Stimulated activated CD4-positive, alpha-beta T cell treated with anti-CD3 and anti-CD28 coated beads, TNF-alpha, amount 100 ng/mL, for 1 hour (primary cell): ENCODE measurements at places on chromosomes 2 and 18.

- no peak for DNase-seq
Observed at GRCh38 chr2:226579519-226579918, 220.1 kb downstream of the IRS1 start.

DNA sequence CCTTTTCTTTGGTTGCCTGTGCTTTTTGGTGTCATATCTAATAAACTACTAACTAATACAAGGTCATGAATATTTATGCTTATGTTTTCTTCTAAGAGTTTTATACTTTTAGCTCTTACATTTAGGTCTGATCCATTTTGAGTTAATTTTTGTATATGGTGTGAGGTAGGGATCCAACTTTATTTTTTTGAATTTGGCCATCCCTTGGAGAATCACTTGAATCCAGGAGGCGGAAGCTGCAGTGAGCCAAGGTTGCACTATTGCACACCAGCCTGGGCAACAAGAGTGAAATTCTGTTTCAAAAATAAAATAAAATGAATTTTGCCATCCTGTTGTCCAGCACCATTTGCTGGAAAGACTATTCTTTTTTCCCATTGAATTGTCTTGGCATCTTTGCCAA, 8.6 kb upstream of the HPCAL1 start:
- DNase-seq, result no peak

DNA sequence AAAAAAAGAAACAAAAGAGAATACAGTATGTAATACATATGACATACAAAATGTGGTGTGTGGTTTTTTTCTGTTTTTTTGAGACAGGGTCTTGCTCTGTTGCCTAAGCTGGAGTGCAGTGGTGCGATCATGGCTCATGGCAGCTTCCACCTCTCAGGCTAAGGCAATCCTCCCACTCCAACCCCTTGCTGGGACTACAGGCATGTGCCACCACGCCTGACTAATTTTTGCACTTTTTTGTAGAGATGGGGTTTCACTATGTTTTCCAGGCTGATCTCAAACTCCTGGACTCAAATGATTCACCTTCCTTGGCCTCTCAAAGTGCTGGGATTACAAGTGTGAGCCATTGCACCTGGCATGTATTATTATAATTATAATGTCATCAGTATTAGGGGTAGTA, 38.9 kb downstream of the DHX57 start:
- no peak for DNase-seq

- DNase-seq, result no peak
Observed at GRCh38 chr2:225173909-225174308, 131.6 kb upstream of the DOCK10 start.

- no peak for DNase-seq
Observed at GRCh38 chr18:75477900-75478299, 50.4 kb upstream of the SMIM21 start.

DNA sequence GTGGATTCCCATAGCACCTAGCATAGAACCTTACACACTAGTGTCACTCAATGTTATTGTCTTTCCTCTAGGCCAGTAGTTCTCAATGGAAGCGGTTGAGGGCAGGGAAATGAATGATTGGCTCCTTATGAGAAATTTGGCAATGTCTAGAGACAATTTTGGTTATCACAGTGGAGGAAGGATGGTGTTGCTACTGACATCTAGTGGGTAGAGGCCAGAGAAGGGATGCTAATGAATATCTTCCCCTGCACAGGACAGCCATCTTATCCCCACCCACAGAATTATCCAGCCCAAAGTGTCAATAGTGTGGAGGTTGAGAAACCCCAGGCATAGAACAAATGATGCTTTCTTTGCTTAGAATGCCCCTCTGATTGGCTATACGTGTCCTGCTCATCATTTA, 15.8 kb downstream of the C18orf63 start:
- no peak for DNase-seq

GRCh38 chr18:32553174-32553573, 82.5 kb upstream of the GAREM1 start:
- DNase-seq, result no peak

DNA sequence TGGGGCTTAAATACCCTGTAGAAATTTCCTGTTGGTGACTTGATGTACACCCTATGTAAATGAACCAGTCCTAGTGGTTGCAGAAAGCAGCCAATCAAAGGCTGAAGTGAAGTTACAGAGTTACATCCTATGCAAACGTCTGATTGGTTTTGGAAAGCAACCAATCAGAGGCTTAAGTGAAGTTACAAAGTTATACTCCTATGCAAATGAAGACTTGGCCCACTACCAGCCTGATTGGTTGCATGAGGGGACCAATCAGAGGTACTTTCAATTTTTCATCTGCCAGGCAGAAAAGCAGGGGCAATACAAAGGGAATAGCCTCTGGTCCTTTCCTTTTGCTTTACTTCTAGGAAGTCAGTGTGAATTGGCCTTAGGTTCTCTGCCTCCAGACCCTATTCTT, 13.6 kb upstream of the ZNF397 start:
- no peak for DNase-seq

DNA sequence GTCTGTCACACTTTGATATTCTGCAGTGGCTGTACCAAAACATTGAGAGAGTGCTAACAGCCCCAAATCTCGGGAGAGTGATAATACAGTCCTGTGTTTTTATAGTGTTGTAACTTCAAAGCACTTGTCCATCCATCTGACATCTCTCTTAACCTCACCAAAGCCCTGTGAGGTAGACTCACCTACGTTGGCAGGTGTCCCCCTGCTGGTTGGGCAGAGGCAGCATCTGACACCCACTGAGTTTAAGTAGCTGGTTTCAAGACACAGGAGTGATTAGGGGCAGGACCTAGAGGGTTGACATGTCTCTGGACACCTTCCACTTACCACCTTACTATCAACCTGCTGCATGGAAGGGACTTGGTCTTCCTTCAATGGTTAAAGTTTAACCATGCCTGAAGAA, 22.9 kb downstream of the COLEC12 start:
- no peak for DNase-seq

DNA sequence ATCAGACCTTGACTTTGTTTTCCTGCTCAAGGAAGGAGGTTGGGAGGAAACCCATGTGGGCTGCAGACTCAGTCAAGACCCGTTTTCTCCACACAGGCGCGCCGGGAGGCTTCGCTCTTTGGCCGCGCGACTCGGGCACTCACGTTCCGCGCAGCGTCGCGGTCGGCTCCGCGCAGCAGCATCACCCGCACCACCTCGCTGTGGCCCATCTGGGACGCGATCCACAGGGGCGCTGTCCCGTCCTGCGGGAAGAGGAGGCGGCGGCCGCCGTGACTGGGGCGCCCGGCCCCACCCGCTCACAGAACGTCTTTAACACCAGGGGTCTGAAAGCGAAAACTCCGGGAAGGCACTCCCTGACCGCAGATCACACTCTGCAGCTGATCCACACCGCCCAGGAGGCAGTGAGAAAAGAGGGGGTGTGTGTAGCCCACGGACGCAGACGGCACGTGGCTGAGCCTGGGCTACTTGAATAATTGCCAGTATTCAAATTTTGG, 33.1 kb upstream of the NPC1 start:
- DNase-seq, result no peak

GRCh38 chr2:175241691-175242090, 60.2 kb upstream of the ATP5MC3 start:
- no peak for DNase-seq

- no peak for DNase-seq
Observed at GRCh38 chr2:98524168-98524567, 79.5 kb downstream of the INPP4A start.

- DNase-seq, result no peak
Observed at GRCh38 chr2:204486805-204487204, 58.5 kb upstream of the PARD3B start.

DNA sequence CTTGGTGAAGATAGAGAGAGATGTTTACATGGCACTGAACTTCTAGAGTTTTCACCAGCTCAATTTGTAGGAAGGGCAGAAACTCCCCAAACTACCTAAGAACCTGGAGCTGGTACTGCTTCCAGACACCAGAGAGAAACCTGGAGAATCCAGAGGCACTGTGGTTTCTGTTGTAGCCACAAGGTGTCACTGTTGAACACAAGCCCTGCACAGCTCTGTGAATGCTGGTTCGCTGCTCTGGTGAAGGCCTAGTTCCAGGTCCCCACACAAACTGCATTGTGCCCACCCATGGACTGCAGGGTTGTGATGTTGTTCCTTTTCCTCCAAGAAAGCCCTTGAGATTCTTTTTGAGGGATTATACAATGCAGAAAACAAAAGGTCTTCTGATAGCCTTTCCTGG, 150.5 kb upstream of the HS6ST1 start:
- DNase-seq, result no peak

GRCh38 chr2:85770786-85771409, 17.1 kb downstream of the ATOH8 start:
- DNase-seq, result no peak

GRCh38 chr18:49172246-49172645, 221.5 kb upstream of the SMAD7 start:
- no peak for DNase-seq

DNA sequence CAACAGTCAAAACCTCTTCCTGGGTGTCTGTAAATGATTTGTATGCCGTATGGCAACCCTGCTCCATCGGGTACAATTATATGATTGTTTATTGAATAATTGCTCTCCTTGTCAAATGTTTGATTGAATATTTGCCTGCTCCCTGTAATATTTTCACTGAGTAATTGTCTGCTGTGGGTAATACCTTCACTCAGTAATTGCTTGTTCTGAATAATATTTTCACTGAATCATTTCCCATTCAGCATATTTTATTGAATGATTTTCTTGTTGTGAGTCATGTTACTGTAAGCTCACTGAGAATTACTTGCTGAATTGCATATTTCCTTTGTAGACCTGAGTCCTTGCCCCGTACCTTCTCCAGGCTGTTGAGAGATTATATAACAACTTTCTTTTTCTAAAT, 535.2 kb downstream of the METTL4 start:
- DNase-seq, result no peak

DNA sequence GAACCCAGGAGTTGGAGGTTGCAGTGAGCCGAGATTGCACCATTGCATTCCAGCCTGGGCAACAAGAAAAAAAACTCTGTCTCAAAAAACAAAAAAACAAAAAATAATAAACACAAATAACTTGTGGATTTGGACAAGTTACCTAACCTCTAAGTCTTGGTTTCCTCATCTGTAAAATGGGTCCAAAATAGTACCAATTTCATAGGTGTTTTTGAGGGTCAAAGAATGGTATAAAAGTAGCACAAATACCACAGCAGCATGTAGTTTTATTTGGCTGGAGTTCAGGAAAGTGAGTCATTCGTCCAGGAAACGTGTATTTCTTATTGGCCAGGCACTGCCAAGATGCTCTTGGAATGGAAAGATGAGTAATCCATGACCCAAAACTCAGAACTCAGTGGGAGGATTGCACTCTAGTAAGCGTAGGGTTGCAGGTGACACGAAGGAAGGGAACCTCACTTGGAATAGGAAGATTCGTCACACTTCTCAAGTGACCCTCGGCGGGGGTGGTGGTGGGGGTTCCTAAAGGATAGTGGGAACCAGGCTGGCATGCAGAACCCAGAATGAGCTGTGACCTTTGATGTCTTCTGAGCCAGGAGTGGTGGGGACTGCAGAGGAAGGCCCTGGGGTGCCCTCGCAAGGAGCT, 24.4 kb downstream of the GRHL1 start:
- no peak for DNase-seq

DNA sequence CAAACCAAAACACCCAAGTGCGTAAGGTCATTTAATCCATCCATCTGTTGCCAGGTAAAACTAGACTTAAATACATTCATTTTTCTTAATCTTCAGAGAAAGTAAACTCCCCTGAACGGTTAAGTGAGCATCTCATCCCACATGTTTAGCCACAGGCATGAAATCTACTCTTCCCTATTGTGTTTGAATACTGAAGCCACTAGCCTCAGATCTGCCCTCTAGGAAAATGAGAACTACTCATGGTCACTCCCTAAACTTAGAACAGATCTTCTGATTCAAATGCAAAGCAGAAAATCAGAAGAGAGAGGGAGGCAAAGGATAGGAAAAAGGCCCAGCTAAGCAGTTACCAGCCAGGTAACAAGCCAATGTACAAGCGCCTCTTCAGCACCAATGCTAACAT, 7.1 kb downstream of the TMEM247 start:
- no peak for DNase-seq

DNA sequence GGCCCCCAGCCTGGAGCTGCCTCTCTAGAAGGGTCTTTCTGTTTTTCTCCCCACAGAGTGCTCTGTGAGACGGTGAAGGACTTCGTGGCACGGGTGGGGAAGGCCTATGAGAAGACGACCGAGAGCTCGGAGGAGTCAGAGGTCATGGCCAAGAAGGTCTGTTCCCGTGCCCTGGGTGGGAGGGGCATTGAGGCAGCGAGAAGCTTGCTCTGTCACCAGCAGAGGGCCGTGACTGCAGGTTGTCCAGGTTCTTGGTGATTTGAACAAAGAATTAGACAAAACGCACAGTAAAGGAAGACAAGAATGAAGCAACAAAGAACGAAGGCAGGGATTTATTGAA, 93.9 kb downstream of the DGKD start:
- no peak for DNase-seq

DNA sequence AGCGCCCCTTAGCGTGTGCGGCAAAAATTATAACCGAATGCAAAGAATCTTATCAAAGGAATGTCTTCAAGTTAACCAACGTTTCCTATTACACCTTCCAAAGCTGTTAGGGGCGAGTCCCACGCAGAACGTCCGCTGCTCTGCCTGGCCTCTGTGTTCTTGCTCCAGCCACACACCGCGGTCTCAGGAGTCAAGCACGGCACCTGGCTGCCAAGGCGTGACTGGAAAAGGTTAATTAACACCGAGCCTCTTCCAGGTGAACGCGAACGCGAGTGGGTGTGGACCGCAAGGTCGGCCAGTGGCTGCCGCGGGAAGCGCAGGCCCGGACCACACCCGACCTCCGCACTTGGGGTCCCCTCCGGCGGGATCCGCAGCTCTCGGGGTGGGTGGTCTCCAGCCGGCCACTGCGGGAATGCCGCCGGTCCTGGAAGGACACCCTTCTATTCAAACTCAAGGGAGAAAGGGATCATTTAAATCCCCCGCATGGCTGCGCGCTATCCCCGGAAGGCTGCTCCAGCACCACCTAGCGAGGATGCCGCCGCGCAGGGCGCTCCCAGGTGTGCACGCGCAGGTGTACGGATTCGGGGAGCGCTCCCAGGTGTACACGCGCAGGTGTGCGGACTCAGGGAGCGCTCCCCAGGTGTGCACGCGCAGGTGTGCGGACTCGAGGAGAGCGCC, 830 bp downstream of the CYB5A start:
- no peak for DNase-seq

GRCh38 chr2:12020833-12021469, 274.5 kb downstream of the LPIN1 start:
- no peak for DNase-seq

DNA sequence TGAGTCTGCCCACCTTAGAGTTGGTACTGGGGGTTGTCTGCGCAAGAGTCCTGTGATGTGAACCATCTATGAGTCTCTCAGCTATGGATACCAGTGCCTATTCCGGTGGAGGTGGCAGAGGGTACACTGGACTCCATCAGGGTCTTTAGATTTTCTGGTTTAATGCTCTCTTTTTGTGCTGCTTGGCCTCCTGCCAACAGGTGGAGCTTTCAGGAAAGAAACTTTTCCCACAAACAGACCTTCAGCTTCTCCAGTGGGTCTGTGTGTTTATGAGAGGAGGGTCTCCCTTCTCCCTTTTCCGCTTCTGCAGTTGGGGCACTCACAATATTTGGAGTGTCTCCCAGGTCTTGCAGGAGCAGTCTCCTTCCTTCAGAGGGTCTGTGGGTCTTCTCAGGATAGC, 1721.9 kb upstream of the SLC39A10 start:
- DNase-seq, result no peak

GRCh38 chr18:50218432-50219197, 23.7 kb upstream of the MYO5B start:
- DNase-seq, result no peak
